ENCODE measurements at places on chromosomes 3 and 15. TPM values are rescaled to one million over a fixed set of nuclear protein-coding genes. Genes with fewer than 3 reads are reported as not detected.
A peak's percentile ranks its signal among the peaks of the same experiment; 100 is the strongest.

Gene CYP11A1
- total RNA-seq, result 4.8 TPM

Gene C3orf70
- 5.0 TPM for total RNA-seq

Gene PLA1A
- total RNA-seq, result 5.3 TPM

Gene UQCC5
- 29.7 TPM for total RNA-seq

DNA sequence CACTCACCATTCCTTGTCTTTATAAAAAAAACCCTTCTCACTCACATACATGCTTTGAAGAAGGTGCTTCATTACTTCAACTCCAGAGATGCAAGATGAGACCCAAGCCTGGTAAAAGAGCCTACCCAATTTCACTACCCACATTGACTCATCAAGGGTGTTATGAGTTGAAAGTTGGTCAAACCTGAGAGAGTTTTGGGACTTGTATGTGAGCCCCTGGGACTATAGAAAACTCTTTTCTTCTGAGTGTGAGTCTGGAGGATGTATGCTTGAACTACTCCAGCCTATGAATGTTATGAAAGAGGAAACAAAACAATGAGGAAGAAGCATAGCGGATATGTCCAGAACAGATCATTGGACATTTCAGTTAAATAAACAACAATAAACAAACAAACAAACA lies 106.5 kb upstream of the SATB1 start:
- no peak overlapping the region for H3K4me3 ChIP-seq
- no peaks in the 10 kb centered on the region for H3K27me3 ChIP-seq
- H3K36me3 ChIP-seq, result no peaks in the 10 kb centered on the region
- no peaks in the 10 kb centered on the region for H3K4me1 ChIP-seq
- no peak overlapping the region for H3K27ac ChIP-seq
- DNase-seq, result no peak

- no peak for DNase-seq
- H3K27me3 ChIP-seq, result no peaks in the 10 kb centered on the region
- peaks cover 10% of the 10 kb centered on the region for H3K36me3 ChIP-seq
- H3K27ac ChIP-seq, result no peak overlapping the region
These were observed 23.2 kb downstream of the RCN2 start for GRCh38 chr15:76954744-76955143.

GRCh38 chr15:31237043-31237324 lies 89.7 kb upstream of the KLF13 start:
- no peak overlapping the region for H3K27ac ChIP-seq
- H3K4me3 ChIP-seq, result no peak overlapping the region
- H3K36me3 ChIP-seq, result no peaks in the 10 kb centered on the region
- no peaks in the 10 kb centered on the region for H3K4me1 ChIP-seq

- H3K27me3 ChIP-seq, result no peaks in the 10 kb centered on the region
- no peaks in the 10 kb centered on the region for H3K36me3 ChIP-seq
- H3K27ac ChIP-seq, result no peak overlapping the region
These were observed 354.6 kb downstream of the CADM2 start for GRCh38 chr3:85313380-85313779.

DNA sequence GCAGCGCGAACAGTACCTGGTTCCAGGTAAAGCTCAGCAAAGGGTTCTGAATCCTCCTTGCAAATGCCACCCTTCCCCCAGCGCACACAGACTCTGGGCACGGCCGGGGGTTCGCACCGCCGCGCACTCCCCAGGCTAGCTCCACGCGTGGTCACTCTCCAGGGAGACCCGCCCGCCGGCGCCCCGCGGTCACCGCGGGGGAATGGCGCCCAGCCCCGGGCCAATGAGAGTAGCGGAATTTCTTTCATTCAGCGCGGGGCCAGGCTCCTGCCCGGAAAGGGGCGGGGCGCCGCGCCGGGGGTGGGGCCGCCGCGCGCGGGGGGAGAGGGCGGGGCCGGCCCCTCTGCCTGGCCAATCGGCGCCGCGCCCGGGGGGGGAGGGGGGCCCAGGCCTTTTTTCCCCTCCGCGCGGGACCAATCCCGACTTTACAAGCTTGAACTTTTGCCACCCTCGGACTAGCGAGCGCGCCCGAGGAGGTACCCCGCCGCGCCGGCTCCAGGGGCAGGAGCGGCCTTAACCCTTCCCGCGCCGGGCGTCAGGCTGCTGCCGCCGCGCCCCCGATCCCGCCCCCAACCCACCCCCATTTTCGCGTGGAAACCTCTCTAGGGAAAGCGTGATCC lies 1.1 kb upstream of the SMAD6 start:
- H3K4me3 ChIP-seq, result peak overlapping the region; percentile 97
- peak overlapping the region; percentile 93 for H3K27ac ChIP-seq
- DNase-seq, result peak; percentile 98

- no peak for DNase-seq
- H3K27me3 ChIP-seq, result no peaks in the 10 kb centered on the region
- no peak overlapping the region for H3K27ac ChIP-seq
- H3K4me1 ChIP-seq, result no peaks in the 10 kb centered on the region
- H3K36me3 ChIP-seq, result no peaks in the 10 kb centered on the region
These were observed 31.8 kb upstream of the CTSH start for GRCh38 chr15:78976691-78977090.

DNA sequence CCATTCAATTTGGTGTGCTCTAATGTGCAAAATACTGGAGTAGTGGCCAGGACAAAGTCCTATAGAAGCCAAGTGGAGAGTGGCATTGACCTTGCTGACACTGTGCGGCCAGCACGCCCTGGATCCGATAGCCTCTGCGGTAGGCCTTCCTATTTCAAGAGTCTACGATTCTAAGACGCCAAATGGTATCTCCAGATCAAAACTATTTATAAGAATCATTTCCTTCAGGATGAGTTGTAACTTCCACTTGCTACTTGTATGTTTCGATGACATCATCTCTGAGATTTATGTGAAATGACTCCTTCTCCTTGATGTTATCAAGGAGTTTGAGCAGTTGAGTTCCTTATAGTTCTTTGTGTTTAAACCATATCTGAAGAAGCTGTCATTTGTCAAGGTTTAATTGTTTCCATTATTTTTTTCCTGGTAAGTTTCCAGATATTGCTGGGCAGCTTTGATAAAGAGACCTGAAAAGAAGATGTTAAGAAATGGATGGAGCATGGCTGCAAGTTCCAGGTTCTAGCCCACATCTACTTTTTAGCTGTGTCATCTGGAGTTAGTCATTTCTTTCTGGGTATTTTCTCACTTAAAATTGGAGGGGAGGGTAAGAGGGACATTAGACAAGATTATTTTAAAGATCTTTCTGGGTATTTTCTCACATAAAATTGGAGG lies 71.8 kb downstream of the TMEM44 start:
- no peaks in the 10 kb centered on the region for H3K36me3 ChIP-seq
- H3K27ac ChIP-seq, result no peak overlapping the region
- H3K27me3 ChIP-seq, result no peaks in the 10 kb centered on the region
- H3K4me3 ChIP-seq, result no peak overlapping the region
- peaks cover 7% of the 10 kb centered on the region for H3K4me1 ChIP-seq

GRCh38 chr15:93703092-93703739 lies 528.1 kb upstream of the MCTP2 start:
- no peak overlapping the region for H3K4me3 ChIP-seq
- H3K4me1 ChIP-seq, result no peaks in the 10 kb centered on the region
- H3K27me3 ChIP-seq, result no peaks in the 10 kb centered on the region
- H3K36me3 ChIP-seq, result no peaks in the 10 kb centered on the region
- H3K27ac ChIP-seq, result no peak overlapping the region

DNA sequence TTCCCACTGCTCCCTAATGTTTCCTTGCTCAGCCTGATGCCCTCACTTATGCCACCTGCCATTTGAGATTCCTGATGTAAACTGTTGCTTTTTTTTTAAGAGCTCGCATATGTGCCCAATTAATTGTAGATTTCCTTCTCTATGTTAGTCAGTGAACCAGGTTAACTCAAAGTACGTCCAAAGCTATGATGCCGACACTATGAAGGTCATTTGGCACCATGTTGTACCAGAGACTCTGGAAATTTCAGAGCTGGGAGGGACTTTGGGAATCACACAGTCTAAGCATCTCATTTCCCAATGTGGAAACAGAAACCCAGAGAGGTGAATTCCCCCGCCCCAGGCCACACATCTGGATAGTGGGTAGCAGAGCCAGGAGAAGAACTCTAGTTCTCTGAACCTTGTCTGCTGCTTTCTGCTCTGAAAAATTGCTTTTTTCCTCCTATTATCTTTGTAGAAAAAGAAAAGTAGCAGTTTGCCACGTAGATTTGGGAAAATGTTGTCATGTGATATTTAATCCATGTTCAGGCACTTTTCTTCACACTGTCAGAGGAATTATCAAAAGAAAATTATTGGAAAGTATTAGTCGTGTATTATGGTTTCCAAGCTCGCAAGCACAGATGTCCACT lies 38.5 kb upstream of the TNFAIP8L3 start:
- H3K27ac ChIP-seq, result no peak overlapping the region
- no peak for DNase-seq
- H3K27me3 ChIP-seq, result no peaks in the 10 kb centered on the region
- H3K4me3 ChIP-seq, result no peak overlapping the region

- H3K4me3 ChIP-seq, result no peak overlapping the region
- DNase-seq, result no peak
- H3K27me3 ChIP-seq, result no peaks in the 10 kb centered on the region
- H3K27ac ChIP-seq, result no peak overlapping the region
These were observed 11.9 kb downstream of the FAIM start for GRCh38 chr3:138620431-138620830.

DNA sequence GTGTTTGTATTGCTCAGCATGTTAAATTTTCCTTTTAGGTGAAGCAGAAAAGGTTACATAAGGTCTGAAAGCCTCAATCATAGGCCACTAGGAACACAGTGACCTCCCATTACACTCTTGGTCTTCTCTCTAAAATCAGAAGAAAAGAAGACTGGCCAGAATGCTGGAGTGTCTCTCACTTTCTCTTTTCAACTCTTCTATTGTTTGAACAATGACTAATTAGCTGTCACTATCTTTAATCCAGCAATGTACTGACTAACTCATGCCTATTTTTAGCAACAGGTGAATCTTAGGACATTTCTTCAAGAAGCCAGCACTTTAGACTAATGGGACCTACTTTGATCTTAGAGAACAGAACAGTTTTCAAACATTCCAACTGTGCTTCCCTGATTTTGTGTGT lies 142.8 kb downstream of the TGFBR2 start:
- no peak for DNase-seq
- H3K27ac ChIP-seq, result no peak overlapping the region
- no peak overlapping the region for H3K4me3 ChIP-seq
- no peaks in the 10 kb centered on the region for H3K36me3 ChIP-seq
- H3K4me1 ChIP-seq, result peaks cover 16% of the 10 kb centered on the region

DNA sequence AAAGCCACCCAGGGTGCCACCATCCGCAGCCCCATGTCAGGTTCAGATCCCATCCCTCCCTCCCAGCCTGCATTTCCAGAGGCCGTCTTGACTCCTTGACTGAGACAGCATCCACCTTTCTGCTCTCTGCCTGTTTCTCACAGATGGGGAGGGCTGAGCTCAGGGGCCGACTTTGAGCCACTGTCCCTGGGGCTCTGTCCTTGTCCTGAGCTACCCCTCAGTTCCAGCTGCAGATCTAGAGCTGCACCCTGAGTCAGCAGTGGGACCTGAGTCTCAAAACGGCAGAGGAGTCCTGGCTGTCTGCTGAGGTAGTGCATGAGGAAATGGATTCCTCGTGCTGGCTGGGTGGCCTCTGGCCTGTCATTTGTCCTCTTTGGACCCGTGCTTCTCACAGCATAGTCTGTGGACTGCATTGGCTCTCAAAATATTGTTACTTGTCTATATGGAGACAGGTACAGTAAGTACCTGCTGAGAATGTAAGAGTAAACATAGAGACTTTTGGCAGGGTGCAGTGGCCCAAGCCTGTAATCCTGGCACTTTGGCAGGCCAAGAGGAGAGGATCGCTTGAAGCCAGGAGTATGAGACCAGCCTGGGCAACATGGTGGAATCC lies 22.3 kb downstream of the RPLP1 start:
- no peaks in the 10 kb centered on the region for H3K4me1 ChIP-seq
- no peak overlapping the region for H3K27ac ChIP-seq
- DNase-seq, result peak; percentile 66
- no peaks in the 10 kb centered on the region for H3K36me3 ChIP-seq

DNA sequence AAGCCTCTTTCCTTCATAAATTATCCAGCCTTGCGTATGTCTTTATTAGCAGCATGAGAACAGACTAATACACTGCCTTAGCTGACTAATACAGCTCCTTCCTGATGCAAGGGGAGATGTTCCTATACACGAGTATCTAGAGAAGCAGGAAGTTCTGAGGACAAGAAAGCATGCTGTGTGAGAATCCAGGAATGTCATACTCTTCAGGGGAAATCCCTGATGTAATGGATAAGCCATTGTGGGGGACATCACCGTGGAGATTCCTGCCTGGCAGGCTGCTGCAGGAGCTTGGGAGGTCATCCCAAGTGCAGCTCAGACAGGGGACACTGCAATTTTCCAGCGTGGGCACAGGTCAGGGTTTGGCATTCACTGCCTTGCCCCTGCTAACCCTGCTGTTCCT lies 476.9 kb downstream of the NR2F2 start:
- H3K4me3 ChIP-seq, result no peak overlapping the region
- no peaks in the 10 kb centered on the region for H3K4me1 ChIP-seq
- no peaks in the 10 kb centered on the region for H3K36me3 ChIP-seq
- H3K27ac ChIP-seq, result no peak overlapping the region
- DNase-seq, result no peak

- H3K27me3 ChIP-seq, result peaks cover 22% of the 10 kb centered on the region
- no peak for DNase-seq
- H3K27ac ChIP-seq, result no peak overlapping the region
These were observed 885 bp upstream of the LSG1 start for GRCh38 chr3:194672876-194673275.

DNA sequence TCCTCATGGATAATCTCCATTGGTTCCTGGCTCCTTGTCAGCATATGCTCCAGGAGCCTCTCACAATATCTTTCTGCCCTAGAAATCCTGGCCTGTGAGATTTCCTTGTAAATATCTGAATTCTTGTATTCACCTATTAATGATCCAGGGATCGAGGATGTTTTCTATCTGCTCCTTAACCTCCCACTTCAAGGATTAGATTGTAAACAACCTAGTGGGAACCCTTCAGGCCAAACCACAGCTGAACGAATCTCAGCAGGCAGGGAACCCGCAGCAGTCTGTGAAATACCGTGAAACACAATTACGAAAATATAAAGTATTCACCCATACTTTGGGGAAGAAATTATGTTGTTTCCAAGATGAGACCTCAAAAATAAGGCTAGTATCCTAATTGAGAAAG lies 215.9 kb downstream of the TIGIT start:
- no peak for DNase-seq
- H3K27me3 ChIP-seq, result no peaks in the 10 kb centered on the region
- peaks cover 2% of the 10 kb centered on the region for H3K4me1 ChIP-seq
- no peak overlapping the region for H3K4me3 ChIP-seq
- no peaks in the 10 kb centered on the region for H3K36me3 ChIP-seq

All from endodermal cell (in vitro differentiated cells).